ENCODE measurements at places on chromosomes 5 and 9.

DNA sequence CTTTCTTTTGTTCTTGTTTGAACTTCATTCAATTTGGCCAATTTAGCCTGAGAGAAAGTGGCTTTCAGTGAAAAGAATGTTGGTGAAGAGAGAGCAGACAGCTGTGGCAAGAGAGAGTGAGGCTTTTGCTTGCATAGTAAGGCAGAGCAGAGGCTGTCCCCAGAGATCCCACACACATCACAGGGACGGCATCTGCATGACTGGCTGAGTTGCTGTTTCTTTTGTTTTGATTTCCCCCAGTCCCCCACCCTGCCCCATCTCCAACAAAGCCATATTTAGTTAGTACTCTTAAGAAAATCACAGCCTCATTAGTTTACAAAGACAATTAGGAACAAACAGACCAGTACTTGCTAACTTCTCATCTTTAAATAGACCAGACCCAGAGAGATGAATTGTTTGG lies 363.9 kb upstream of the SEMA6A start:
- no peak for DNase-seq

DNA sequence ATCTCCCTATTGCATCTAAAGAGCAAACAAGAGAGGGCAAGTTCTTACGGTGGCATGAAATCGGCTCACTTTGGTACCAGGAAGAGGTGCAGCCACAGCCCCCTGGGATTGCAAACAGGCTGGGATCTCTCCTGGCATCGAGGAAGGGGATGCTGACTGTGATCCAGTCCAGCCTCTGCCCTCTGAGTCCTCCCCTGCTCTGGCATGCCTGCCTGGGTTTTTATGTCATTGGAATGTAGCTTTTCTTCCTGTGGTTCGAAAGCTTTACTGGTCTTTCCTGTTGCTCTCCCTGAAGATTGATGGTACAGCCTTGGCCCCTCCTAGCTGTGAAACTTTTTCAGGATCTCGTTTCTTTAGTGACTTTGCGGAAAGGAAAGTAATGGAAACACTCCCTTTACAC lies 6.6 kb downstream of the SLC46A2 start:
- DNase-seq: no peak

DNA sequence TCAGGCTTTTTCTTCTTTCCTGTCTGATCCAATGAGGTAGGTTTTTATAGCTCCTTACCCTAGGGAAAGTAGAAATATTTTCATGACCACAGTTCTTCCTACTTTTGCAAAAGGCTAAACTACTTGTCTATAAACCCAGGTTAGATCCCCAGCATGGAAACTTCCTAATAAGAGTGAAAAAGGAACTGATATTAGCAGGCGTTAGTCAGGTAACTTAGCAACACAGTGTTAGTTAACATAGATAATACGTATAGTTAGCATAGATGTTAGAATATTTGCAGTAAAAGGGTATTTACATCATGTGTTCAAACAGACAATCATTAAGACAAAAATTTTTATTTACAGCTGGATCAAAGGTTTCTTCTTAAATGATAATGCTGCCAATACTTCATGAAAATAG lies 162.9 kb upstream of the DAB2 start:
- DNase-seq: no peak

GRCh38 chr5:180868960-180869359 lies 7.9 kb upstream of the ZFP62 start:
- peak; percentile 12 for DNase-seq

DNA sequence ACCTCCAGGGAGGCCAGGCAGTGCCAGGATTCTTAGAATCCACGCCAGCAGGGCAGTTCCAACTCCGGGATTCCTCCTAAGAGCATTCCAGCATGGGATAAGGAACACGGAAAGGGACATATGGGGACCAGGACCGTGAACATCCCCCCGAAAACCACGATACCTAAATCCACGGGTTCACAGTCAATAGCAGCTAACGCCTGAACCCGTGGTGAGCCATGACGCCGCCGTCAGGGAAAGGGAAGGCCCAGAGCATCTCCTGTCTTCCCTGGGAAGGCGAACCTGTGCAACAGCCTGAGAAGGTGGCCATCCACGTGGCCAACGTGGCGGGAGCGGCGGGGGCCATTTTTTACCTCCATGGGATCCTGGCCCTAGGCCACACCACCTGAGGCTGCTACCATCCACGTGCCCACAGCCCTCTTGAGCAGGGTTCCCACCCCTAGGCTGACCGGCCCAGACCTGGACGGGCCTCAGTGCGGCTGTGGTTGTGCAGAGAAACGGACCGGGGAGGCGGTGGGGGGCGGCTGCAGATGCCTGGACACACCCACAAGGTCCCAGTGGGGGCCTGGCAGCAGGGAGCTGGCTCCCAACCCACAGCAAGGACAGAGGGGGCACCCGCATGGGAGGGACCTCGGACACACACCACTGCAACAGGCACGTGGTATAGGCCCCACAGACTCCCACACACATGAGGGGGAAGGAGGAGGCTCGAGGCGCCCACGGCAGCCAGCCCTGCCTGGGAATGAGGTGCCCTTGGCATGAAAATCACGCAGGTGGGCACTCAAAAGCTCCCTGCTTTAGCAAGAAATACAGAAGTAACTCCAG lies 42.8 kb downstream of the SLC12A7 start:
- no peak for DNase-seq

- no peak for DNase-seq
These were observed 38.6 kb upstream of the SMC5 start for GRCh38 chr9:70220216-70220615.

- DNase-seq: no peak
These were observed 4.3 kb upstream of the LRRC14B start for GRCh38 chr5:187042-187431.

- DNase-seq: peak; percentile 58
These were observed 237.1 kb downstream of the DMRTA1 start for GRCh38 chr9:22683700-22684075.

- peak; percentile 44 for DNase-seq
These were observed 29.9 kb downstream of the EXOC3 start for GRCh38 chr5:472656-473550.

Measured in fibroblast of skin of left biceps (primary cell).